AG04449 (cell line): ENCODE measurements at places on chromosomes 5 and 9.

DNA sequence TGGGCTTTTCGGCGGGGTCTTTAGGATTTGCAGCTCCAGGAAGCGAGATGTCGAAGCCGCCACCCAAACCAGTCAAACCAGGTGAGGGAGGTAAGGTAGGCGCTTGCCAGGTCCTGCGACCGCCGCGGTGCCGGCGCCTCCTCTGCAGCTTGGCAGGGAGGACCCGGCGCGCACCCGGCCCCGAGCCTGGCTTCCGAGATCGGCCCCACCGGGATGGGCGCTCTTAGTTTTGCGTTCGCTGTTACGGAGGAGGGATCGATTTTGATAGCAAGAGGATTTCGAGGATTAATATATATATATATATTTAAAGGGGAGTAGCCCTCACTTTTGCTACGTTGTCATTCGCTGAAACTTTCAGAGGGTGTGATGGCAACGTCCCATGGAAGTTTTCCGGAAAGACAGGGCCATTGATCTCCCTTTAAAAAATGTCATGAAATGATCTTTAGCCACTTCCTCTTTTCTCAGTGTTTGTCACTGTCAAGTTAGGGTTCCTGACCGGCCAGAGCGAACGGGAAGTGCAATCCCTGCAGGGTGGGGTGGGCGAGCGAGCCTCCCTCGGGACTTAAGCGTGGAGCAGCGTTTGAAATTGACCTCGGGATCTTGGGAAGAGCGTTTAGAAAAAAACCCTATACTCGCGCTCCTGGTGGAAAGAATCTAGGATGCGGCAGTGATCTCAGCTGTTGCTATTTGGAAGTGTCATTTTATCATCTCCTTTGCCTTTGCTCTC, 495 bp downstream of the OSTF1 start:
- no peak for DNase-seq

DNA sequence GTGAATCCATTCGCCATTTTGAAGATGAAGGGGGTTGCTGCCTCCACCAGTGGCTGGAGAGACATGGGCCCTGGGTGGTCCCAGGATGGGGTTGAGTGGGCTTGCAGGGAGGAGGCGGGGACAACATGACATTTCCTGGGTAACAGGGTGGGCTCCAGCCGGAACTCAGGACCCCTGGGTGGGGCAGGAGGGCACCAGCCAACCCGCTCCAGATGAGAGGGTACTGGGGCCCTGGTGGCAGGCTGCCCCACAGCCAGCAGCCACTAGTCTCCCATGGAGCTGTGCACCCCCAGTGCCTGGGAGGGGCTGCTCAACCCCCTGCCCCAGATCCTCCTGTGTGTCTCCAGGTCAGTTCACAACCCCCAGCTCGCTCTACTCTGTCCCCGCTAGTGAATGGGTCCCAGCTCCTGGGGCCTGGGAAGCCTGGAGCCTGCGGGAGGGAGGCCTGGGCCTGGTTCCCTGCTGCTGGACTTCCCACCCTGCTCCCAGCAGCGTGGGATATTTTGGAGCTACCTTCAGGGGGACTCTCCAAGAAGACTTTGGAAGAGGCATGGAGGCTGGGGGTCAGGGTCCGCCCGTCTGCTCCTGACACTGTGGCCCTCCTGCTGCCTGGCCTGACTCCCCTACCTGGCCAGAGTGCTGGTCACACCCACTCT, 55.9 kb downstream of the AHRR start:
- DNase-seq, result no peak

DNA sequence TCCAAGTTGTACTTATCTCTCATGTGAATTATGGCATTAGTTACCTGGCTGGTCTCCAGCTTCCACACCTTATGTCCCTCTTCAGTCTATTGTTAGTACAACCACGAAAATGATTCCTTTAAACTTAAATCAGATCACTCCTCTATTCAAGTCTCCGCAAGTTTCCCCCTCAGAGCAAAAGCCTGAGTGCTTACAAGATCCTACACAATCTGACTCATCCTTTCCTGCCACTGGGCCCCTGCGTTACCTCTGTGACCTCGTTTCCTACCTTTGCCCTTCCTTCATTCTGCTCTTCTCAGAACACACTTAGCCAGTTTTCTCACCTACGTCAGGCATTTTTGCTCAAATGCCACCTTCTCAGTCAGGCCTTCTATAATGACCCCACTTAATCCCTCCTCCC, 45.1 kb upstream of the GLIS3 start:
- DNase-seq, result no peak

GRCh38 chr5:174910245-174910737, 185.9 kb downstream of the MSX2 start:
- DNase-seq, result no peak

DNA sequence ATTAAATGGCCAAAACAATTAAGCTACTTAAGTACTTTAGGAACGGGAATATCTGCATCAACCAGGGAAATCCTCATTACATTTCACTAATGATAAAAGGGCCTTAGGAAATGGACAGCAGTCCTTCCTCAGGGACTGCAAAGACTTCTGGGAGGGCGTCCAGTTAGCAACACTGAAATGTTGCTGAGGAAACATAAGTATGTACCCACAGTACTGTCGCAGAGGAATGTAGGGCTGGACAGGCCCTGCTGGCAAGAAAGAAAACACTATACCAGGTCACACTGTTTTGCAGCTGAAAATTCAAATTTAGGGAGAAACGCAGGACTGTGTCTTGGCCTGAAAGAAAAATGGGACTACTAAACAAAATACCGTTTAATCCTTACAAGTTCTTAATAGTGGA, 1.3 kb downstream of the C5orf15 start:
- no peak for DNase-seq

GRCh38 chr5:61477788-61478187, 145.7 kb downstream of the ZSWIM6 start:
- no peak for DNase-seq

GRCh38 chr9:79565245-79565644, 6.5 kb upstream of the TLE4 start:
- no peak for DNase-seq

DNA sequence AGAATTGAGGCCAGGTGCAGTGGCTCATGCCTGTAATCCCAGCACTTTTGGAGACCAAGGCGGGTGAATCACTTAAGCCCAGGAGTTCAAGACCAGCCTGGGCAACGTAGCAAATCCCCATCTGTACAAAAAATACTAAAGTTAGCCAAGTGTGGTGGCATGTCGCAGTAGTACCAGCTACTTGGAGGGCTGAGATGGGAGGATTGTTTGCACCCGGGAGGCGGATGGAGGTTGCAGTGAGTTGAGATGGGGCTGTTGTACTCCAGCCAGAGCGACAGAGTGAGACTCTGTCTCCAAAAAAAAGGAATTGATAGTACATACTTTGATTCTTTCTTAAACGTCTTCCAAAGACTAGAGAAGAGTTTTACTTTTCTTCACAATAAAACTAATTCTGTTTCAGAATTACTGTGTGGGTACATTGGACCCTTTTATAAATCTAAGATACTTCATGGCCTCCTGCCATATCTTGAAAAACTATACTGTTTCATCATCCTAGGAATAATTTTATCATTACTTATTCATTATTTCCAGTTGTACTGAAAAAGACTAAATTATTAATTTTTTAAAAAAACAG, 132.0 kb upstream of the GRHPR start:
- DNase-seq, result no peak

DNA sequence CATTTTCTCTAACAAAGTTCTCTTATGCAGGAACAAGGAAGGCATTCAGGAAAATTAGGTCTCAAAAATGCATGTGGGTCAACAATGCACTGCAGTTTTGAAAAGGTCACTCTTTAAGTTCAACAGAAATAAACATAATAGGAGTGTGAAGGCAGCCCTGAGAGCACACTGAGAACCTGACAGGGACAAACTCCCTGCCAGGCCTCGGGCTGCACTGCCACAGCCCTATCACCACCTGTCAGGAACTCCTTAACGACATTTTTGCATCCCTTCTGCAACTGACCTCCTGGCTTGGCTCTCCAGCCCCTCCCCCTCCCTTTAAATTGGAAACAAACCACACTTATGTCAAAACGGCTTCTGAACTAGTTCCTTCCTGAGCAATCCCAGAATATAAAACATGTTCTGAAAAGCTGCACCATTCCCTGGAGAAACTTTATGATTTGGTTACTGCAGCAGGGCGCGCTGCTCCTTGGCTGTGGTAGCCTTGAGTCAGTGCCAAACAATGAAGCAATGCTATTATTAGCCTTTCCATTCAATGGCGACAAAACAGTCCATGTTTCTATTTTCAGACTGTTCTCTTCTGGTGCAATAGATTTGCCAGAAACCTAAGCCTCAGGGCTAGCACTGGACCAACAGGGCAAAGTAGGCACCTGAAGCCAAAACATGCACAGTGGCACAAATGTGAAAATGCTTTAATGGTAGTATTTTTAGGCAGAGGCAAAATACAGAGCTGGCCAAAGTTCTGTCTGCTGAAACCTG, 160.1 kb upstream of the ZNF608 start:
- DNase-seq, result peak; percentile 50

- DNase-seq, result no peak
Measured at GRCh38 chr9:123208626-123209174, 59.7 kb downstream of the STRBP start.

- peak; percentile 69 for DNase-seq
Measured at GRCh38 chr9:36258208-36258995, at the start of gene GNE. Gene GNE (minus strand): TSS chr9:36258448. CDS start chr9:36249355, 9,093 bp downstream.

GRCh38 chr5:173689171-173689736, 72.8 kb upstream of the BOD1 start:
- DNase-seq, result no peak

GRCh38 chr5:133295520-133295919, 243.7 kb downstream of the HSPA4 start:
- no peak for DNase-seq

DNA sequence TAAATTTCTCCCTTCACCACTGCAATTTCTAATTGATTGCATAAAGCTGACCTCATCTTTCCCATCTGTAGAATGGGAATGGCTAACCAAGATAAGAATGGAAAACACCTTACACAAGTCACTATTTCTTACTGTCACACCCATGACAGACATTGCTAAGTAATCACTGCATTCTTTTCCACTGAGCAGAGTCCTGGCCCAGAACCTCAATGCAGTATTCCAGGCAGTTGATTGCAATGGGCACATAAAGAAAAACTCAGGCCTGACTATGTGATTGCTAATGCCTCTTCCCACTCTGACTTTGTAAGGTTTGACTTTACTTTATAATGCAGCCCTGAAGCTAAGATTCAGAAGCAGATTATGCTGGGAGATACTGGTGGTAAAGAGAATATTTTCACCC, 29.3 kb downstream of the TRIM32 start:
- DNase-seq, result no peak

- no peak for DNase-seq
Measured at GRCh38 chr5:128014578-128014977, 69.0 kb upstream of the SLC12A2 start.

DNA sequence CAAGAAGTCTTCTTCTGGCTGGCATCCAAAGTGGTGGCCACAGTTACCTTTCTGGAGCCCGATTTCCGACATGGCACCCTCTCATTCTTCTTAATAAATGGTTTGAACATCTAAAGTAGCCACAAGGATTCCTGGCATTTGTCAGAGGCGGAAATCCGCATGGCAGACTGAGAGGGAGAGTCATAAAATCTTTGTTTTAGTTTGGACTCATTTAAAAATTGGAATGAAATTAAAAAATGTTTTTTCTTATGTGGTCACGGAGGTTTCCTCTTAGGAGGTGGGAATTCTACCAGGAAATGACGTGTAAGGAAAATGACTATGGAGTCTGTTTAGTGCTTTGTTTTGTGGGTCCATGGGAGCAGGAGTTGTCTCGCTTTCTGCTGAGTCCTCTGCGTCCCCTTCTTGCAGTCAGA, 133.0 kb upstream of the PTCH1 start:
- no peak for DNase-seq

GRCh38 chr5:65032250-65032649, 263.5 kb downstream of the CWC27 start:
- DNase-seq, result peak; percentile 82

DNA sequence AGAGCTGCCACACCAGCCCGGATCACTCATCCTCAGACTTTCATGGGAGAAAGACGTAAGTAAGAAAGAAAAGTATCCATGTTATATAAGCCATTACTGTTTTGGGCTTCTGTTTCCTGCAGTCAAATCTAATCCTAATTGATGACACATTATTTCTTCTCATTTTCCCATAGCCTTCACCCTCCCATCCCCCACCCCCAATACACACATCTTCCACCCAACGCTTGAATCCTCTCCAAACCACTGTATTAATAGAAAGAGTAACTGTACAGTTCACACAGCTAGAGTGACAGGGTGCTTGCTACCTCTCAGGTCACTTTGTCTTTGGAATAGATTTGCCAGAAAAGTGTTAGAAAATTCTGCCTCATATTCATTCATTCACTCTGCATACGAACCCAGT, 69.3 kb upstream of the IL17B start:
- DNase-seq, result no peak

DNA sequence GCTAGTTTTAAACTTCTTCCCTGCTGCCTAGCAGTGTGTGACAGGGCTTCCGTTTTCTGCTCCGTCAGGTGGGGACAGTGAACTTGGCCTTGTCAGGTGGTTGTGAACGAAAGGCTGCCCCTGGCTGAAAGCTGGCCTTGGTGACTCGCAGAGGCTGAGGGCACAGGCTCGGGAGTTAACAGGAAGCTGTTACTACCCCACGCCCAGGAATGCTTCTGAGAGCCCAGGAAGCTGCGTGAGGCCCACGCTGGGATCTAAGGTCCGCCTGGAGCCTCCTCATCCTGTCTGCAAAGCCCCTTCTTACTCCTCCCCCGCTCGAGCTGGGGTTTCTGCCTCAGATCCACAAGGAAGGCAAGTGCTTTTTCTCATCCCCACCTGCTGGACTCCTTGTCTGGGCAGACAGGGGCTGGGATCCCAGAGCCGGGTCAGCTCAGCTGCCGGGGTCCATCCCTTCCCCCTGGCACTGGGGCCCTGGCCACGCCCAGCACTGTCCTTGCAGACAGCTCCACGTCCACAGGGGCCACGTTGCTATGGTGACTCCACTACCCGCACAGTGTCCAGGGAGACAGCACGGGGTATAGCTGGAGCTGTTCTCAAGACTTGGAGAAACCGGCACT, 124.7 kb upstream of the TBC1D2 start:
- DNase-seq, result peak; percentile 14

- DNase-seq, result no peak
Measured at GRCh38 chr5:149088686-149089085, 25.8 kb upstream of the SH3TC2 start.

DNA sequence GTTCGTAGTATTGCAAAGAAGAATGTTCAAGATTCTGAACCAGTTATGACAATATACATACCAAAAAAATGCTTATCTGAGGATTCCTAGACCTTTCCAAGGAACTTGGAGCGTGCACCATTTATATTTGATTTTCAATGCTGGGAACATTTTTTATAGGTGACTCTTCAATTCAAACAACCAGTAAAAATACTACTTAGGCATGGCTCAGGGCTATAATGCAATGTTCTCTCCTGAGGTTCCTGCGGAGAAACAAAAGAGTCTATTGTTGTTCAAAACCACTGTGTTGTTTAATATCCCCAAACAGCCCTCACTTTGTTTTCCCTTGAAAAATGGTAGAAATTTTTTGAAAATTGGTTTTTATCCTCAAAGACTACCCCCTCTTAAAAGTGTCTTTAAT, 335.7 kb upstream of the IZUMO3 start:
- DNase-seq, result no peak
